Hippocampal formation (tissue), 2 donors: ENCODE measurements at places on chromosomes 5 and 9.
A peak's percentile ranks its signal among the peaks of the same experiment; 100 is the strongest.

DNA sequence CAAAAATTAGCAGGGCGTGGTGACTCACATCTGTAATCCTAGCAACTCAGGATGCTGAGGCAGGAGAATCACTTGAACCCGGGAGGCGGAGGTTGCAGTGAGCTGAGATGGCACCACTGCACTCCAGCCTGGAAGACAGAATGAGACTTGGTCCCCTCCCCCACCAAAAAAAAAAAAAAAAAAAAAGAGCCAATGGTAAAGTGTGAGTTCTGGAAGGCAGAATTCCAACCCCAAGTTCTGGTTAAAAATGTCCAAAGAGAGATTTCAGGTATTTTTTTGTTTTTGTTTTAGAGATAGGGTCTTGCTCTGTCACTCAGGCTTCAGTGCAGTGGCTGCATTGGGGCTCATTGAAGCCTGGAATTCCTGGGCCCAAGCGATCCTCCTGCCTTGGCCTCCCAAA lies 1.6 kb upstream of the SET start:
- no peak for DNase-seq

DNA sequence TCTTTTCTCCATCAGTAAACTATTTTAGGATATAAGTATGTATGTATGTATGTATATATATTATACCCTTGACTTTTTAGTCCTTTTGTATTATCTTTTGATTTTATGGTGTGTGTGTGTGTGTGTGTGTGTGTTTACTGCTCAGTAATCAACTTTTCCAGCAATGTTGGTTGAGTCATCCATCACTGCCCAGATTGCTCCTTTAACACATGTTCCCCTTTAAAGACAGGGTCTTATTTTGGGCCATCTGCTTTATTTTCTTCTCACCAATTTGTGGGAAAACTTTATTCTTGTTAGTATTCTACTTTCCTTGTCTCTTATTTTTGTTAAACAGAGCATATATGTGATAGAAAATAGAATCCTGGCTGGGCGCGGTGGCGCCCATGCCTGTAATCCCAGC lies 28.1 kb downstream of the ANKRD33B start:
- no peak for DNase-seq

DNA sequence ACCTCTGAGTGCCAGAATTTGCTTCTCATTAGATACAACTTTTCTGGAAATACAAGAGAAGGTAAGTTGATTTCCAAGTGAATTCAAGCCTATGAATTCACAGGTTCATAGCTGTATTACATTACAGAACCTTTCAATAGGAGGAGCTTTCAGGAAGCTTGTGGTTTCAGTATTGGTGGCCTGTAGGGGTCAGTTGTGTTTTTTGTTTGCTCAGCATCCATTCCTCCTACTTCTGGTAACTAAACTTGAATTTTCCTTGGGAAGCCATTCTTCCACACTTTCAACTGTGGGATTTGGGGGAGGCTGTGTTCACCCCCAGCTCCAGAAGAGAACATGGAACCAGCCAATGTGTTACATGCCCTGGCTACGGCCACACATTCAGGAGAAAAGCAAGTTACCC lies 5.6 kb upstream of the CYSTM1 start:
- no peak for DNase-seq

DNA sequence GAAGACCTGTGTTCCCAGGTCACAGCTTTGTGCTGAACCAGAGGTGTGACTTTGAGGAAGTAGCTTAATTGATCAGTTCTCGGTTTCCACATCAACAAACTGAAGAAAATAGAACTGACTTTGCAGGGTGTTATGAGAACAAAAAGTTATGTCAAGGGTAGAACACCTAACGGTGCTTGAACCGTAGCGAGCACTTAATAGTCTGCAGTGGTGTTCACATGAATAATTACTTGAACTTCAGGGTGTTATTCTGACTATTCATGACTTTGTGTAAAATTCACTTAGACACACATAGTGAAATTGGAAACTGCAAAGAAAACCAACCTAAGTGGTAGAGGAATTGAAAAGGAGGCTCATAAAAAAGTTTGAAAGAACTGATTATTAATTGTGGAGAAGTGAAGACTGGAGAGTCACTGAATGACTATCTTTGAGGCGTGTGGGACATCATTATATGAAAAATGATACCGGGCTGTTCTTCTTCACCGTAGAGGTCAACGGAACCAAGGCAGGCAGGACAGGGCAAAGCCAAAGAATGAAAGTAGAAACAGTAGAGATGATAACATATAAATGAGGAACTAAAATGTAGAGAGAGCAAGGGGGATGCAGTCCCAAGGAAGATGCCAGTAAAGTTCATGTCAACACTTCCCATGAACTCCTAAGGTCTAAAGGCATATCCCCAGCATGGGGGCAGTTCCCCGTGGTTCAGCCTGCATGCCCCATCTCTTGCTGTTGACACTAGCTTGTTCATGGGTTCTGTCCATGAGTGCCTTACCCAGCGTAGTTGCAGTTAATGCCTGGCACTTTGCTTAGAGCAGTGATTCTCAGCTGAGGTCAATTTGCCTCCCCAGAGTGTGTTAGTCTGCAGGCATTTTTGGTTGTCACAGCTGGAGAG lies 118.7 kb downstream of the ZNF462 start:
- DNase-seq: no peak

DNA sequence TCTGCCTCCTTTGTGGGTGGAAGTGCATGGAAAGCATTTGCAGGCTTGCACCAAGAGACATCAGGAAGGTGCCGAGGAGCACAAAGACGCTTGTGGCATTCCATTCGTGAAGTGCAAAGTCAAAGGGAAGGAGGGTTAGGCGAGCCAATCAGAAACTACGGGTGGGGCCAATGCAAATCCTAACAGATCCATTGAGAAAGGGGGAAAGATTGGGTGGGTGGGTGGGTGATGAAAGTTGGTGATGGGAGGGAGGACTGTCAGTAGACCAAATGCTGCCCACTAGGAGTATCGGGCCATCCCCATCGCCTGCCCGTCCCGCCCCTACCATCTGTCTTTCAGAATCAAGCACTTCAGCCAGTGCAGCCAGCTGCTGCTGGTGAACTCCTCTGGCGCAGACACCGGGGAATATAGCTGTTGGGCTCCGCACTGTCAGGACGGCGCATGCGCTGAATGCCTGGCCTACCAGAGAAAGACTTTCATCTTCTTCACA lies 17.1 kb upstream of the ANXA6 start:
- no peak for DNase-seq

DNA sequence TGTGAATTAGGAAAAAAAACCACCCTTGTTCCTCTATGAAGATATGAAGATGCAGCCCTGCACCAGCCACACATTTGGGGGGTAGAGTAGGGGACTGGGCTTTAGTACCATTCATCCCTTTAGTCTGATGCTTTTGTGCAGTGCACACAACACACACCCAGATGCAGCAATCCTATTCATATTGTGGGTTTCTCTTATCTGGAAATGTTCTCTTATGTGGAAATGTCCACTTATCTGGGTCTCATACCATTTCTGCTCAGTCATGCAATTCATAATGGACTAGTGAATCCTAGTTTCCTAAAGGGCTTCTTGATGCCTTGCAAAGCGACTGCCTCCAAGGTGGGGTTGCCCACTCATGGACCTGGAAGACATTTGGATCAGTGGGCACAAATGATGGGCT lies 47.8 kb downstream of the C9orf152 start:
- DNase-seq: no peak

DNA sequence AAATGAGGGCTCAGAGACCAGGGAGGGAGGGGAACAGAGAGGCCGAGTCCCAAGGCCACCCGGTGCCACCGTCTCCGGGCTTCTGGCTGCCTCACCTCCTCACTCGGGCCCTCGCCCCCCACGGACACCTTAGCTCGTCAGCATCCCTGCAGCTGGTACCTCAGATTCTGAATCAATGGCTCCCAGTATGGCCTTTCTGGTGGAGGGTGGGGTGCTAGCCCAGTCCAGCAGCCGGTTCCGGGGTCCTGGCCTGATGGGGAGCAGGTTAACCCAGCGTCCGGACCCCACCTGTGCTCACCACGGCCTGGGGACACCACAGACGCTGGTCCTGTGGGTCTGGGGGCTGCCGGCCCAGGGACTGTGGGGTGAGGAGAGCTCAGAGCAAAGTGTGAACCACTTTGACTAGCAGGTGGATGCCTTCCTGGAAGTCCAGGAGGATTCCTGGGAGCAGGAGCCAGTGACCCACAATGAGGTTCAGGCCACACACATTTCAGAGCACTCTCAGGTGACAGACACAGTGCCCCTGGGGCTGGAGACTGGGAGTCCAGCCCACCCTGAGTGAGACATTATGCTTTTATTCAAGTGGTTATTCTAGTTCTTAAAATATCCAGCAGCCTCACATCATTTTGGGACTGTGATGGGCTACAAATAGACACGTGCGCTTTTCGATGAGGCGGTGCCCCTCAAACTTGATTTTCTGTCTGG lies 53.3 kb downstream of the AHRR start:
- DNase-seq: no peak

DNA sequence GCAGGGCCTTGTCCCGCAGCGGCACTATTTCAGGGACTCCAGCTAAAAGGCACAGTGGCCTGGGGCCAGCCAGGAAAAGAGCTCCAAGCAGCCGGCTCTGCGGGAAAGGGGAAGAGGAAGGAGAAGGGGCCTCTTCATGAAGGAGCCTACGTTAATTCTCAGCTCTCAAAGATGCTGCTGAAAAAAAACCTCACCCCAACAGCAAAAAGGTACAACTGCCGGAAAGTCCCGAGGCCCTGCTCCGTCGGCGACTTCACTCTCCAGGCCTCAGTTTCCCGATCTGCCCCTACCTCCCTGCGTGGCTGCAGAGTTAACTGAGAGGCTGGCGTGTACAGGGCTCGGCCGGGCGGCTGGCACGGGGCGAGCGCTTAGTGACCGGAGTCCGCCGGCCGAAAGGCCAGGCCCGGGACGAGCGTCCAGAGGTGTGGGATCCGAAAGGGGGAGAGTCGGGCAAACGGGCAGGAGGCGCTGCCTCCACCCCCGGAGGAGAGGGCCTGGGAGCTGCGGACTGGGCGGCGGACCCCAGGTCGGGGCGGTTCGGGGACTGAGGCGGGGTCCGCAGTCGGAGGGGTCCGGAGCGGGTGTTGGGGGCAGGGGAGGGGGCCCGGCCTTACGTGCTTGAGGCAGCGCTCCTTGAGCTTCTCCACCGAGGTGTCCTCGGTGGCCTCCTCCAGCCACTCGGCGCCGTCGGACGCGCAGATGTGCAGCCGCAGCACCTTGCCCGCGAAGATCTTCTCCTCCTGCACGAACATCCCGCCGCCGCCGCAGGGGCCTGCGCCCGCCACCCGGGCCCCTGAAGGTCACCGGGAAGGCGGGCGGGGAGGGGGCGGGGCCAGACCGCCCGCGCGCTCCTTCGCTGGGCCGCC lies 529 bp downstream of the UBAC1 start:
- no peak for DNase-seq

GRCh38 chr9:89874351-89875321 lies 269.8 kb downstream of the GADD45G start:
- no peak for DNase-seq

- DNase-seq: no peak
These were observed at the start of gene PRLR for GRCh38 chr5:35230038-35230611. Gene PRLR (minus strand): TSS chr5:35230487. CDS start chr5:35089620, 140,867 bp downstream.

DNA sequence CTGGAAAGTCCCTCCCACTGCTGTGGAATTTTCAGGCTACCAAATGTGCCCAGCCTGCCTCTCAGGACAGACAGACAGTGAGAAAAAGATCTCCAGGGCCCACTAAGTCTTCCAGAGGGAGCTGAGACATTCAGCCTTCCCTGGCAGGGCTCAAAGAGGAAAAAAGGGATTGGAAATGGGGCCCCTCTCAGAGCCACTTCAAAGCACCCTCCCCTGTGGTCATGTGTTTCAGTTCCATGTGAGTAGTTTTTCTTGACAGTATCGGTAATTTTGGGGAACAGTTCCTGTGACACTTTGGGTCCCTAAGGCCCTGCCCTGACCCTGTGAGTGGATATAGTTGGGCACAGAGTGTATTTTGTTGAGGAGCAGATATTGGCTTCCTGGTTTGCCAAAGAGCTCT lies 25.0 kb downstream of the LARP1 start:
- DNase-seq: no peak

- DNase-seq: peak; percentile 56
These were observed 182.8 kb upstream of the SLC27A6 start for GRCh38 chr5:128782446-128782845.

DNA sequence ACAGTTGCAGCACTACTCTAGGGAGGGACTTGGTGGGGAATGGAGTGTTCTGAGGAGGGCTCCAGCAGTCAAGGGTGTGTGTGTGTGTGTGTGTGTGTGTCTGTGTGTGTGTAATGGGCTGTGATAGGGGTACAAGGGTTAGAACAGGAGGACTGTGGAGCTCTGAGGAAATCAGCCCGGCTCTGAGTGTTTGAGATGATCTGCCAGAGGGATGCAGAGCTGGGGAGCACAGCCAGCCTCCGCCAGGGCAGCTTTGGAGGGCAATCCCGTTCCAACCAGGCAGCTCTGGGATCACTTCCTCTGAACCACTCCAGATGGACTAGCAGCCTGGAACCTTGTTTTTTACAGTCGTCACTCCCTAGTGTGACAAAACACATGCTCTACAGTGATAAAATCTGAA lies 3.0 kb upstream of the SLC6A7 start:
- no peak for DNase-seq

DNA sequence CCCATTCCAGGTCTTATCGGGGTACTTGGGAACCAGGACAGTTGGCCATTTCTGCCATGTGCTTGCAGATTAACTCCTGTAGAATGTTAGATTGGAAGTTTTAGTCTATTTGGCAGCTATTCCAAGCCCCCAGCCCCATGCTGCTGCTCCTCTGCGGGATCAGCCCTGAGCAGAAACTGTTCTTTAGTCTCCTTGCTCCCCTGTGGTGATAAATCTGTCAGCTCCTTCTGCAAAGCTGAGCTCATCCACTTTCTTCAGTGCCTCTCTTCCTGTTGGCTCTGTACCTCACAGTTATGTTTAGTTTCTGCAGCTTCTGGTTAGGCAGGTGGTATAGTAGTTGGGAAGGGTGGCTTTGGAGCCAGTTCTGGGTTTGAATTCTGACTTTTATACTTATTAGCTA lies 170.4 kb downstream of the GRIA1 start:
- DNase-seq: no peak

- DNase-seq: no peak
These were observed 747 bp upstream of the PROP1 start for GRCh38 chr5:177996660-177997318.

- DNase-seq: no peak
These were observed 22.1 kb upstream of the SLC25A51 start for GRCh38 chr9:37925786-37926736.

DNA sequence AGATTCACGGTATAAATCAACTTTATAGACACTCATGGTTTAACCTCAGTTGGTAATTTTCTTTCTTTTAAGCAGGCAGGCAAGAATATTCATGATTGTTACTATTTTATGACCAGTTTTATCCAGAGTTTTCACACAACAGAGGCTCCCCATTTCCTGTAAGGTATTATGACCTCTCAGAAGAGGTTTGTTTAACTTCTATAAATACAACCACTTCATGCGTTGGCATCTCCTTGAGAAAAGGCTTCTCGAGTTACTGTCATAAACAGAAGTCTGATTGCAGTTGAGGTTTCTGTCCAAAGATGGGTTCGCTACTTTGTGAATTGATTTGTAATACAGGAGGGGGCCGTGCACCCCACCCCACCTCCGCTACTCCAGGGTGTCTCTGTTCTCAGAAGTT lies 55.3 kb downstream of the ENTREP1 start:
- DNase-seq: no peak
